Glomerular endothelial cell (primary cell): ENCODE measurements at places on chromosomes 11 and 22.

DNA sequence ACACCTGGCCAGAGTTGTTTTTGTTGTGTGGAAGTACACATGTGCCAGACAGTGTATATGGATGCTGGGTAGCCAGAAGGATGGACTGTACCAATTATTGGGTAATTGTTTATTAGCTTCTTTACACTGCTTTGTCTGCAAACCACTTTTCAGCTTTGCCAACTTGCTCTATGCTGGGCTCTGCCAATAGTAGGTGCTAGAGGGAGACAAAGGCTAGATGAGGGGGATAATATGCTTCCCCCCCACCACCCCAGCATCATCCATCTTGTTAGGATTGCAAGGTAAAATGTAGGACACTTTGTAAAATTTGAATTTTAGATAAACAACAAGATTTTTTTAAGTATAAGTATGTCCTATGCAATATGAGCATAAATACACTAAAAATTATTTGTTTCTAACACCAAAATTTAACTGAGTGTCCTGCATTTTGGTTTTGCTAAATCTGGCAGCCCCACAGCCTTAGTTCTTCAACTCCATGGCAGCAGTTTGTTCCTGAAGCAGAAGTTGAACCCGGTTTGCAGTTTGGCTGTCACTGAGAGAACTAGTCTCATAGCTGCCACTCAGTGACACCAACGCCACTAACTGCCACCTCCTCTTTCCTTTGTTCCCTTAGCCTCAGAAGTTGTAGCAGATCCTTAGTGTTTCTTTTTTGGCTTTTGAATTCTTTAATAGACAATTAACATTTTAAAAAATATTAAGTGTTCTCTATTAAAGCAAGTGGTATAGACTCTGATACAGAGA is 78.8 kb downstream of the CCDC81 start:
- DNase-seq = no peak

GRCh38 chr22:44051961-44052360 is 27.9 kb downstream of the PARVB start:
- DNase-seq = no peak

DNA sequence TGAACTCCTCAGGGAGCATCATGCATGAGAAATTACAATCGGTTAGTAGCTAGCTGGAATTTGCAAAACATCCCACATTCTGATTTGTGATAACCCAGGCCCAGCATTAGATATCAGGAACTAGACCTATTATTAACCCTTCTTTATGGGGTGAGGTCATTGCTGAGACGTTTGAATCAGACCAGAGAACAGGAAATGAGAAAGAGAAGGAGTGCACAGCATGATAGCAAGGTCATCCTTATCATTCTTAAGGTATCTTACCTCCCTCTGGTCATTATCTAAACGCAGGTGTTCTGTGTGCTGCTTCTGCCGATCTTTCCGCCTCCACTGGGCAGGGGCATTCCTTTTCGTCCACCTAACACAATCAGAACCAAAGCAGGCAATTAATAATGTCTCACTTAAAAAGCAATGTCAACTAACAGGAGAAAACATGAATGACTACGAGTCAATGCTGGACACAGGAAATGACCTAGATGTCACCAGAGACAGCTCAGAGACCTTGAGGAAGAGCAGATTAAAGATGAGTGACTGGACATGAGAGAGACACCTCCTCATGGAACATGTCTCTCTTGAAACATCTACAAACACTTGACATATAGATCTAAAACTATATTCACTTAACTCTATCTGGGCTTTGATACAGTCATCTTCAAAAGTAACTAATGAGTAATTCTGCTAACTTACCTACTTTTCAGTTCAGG is 78.3 kb upstream of the SCUBE2 start:
- no peak for DNase-seq

- no peak for DNase-seq
Measured at GRCh38 chr11:10410844-10411200, 44.2 kb upstream of the AMPD3 start.
